Kasumi-1 (cell line): ENCODE measurements at places on chromosomes 5 and 9.
A peak's percentile ranks its signal among the peaks of the same experiment; 100 is the strongest.

DNA sequence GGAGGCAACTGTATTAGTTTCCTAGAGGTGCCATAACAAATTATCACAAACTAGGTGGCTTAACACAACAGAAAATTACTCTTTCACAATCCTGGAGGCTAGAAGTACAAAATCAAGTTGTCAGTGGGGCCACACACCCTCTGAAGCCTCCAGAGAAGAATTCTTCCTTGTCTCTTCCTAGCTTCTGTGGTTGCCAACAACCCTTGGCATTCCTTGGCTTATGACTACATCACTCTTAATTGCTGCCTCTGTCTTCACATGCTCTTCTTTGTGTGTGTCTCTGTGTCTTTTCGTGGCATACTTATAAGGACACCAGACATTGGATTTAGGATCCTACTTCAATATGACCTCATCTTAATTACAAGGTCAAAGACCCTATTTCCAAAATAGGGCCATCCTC lies 327.5 kb downstream of the CHSY3 start:
- DNase-seq = no peak

GRCh38 chr5:151224372-151224771 lies 480 bp upstream of the CCDC69 start:
- DNase-seq = no peak

DNA sequence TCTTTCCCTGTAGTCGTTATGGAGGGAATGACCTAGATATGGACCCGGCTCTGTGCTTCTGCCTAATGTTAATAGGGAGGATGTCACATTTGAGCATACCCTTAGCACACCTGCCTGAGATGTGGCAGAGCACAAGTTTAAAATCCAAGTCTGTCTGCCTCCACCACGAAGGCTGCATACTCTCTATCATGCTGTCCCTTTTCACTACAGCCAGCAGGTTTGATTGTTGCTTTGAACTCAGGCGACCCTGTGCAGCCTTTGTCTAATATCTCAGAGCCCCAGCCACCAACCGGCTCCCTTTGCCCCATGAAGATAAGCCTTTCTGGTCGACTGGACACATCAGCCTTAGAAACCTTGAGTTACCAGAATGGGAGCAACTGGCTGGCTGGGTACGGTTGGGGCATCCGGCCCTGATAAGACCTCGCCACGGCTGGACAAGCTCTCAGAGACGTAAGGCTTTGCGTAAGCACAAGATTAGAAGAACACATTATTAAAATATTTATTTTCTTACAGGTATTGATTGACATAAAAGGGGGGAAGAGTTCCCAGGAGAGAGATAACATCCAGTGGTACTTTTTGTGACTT lies 222.0 kb upstream of the TRIM32 start:
- no peak for DNase-seq

DNA sequence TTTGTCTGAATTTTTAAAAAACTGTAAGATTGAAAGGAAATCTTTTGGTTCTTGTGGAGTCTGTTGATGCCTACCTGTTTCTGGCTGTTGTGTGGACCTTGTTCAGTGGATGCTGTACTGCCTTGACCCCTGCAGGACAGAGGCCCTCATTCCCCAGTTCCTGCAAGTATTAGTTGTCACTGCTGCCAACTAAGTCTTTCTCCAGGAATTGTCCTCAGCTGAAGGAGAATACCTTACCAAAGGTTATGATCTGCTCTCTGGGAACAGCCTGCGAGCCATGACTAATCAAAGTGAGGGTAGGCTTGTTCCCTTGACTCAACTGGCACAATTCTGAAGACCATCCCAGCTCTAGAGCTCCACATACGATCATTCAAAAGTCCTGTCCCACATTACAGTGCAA lies 145.3 kb upstream of the FST start:
- DNase-seq = no peak

DNA sequence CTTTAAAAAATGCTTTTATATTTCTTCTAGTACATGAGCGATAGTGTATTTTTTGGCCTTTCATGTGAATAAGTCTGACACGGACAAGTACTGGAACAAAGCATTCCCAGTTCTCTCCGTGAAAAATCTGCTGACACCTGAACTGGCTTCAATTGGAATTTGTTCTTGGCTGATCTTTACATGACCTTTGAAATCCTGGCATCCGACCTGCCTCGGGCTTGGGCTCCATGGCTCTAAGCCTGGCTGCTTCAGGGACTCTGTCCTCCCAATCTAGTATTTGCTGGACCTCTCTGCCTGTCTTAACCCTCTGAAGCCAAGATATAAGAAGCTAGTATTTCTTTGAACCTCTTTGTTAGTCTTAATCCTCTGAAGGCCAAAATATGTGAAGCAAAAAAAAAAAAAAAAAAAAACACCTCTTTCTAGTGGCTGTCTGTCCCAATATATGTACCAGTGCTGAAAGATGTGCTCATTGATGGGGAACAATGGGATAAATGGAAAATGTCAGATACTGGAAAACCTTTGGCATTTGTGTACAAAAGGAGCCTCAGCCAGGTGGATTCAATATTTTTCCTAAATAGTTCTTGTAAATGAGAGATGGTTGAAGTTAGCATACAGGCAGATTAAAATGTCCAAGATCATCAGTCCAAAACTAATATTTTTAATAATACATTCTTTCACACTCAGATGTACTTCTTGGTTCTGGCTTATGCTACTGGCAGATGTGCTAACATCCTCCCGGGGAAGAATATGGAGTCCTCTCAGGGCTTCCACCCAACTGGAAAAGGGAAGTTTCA lies 470.6 kb downstream of the TUSC1 start:
- DNase-seq = no peak

DNA sequence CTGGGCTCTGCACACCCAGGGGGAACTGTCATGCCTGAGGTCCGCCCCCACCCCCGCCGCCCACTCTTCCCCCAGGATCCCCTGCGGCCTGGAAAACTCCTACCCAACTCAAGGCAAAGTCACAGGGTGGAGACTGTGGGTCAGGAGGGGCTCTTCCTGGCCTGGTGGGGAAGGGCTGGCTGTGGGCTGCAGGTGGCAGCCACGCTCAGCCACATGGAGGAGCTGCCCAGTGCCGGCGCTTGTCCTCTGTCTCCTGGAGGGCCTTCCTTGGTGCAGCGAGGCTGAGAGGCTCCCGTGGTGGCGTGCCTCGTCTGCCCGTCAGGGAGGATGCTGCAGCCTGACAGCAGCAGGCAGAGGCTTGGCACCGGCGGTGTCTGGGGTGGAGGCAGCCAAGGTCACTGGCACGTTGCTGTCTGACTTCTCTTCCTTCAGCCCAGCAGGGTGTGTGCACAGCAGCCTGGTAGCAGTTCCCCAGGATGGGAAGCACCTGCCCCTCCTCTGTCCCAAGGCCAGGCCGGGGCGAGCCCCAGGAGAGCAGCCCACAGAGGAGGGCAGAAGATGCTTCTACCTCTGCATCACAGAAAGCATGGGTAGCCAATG lies 78.1 kb downstream of the ADAMTS2 start:
- no peak for DNase-seq

- DNase-seq = peak; percentile 42
These were observed 112.5 kb downstream of the FAM174A start for GRCh38 chr5:100647461-100648230.

GRCh38 chr5:157222506-157223230 lies 42.0 kb downstream of the ITK start:
- no peak for DNase-seq

DNA sequence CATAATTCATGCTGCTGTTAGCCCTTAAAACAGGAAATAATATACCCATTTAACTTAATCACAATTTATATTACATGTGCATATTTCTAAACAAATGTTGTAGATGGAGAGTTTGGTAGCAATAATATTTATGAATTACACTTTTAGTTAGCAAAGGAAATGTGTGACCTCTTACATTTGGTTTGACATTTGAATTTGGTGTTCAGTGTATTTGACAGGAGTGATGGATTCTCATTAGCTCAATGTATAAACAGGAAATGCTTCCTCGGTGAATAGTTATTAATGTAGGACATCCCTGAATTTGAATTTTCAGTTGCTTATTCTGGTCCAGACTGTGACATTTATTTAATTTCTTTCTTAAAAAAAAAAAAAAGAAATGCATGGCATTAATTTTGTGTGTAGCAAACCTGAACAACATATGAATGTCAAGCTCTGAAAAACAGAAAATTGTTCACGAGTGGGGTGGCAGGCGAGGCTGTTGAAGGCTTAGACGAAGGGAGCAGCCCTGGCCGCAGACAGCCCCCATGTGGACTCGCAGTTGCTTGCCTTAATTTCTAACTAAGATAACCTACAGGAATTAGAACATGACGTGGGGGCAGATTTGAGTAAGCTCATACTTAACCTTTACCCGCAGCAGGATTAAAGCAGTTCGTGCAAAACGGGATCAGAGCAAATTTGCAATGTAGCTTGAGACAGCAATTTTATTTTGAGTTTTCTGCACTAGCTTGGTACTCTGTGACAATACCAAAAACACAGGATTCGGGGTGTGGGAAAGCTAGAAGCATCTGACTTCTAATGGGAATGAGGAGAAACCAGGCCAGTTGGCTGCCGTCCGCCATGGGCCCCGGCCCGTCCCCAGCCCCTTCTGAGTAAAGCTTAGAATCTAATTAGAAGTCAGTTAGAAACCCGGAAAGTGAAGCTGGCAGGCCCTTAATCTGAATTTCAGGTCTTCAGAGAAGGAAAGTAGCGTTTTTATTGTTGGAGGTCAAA lies 134.3 kb downstream of the MACROH2A1 start:
- no peak for DNase-seq

DNA sequence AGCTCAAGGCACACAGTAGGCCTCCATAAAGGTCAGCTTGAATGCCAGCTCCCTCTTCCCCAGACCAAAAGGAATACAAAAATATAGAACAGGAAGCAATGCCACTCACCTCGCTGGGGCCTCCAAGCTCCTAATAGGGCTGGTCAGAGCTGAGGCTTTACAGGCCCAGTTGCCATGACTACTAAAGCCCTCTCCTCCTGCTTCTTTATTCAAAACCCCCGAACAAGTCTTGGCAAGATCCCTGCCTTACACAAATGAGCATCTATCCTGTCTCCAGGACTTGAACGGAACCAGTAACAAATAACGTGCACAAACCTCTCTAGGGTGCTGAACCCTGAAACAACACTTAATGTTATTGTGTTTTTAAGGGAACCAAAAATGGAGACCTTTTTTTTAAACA lies 136.3 kb downstream of the SIL1 start:
- no peak for DNase-seq

GRCh38 chr9:110143485-110143884 lies 64.5 kb downstream of the C9orf152 start:
- no peak for DNase-seq

DNA sequence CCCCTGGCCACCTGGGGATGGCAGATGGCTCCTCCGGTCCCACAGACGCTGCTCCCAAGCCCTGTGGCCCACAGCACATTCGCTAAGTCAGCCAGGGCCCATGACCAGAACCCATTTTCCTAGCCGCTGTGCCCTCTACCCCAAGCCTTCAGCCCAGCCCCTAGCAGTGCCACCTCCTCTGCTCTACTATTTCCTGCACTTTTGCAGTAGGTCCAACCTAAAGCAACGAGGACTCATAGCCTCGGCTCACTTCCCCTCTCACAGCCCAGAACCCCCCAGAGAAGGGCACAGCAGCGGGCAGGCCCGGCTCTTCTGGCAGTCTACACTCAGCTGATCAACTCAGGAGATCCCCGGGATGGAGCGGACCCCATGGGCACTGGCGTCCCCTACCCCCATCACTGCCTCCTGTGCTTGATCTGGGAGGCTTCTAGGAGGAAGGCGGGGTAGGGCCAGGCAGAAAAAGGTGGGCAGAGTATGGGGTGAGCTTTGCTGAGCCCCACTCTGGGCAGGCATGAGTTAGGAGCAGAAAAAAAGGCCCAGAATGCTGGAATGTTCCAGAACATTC lies 111.2 kb downstream of the ZNF354C start:
- DNase-seq = no peak

GRCh38 chr9:36392489-36392888 lies 7.6 kb downstream of the RNF38 start:
- no peak for DNase-seq

GRCh38 chr5:139710319-139711066 lies 62.3 kb downstream of the CXXC5 start:
- no peak for DNase-seq

DNA sequence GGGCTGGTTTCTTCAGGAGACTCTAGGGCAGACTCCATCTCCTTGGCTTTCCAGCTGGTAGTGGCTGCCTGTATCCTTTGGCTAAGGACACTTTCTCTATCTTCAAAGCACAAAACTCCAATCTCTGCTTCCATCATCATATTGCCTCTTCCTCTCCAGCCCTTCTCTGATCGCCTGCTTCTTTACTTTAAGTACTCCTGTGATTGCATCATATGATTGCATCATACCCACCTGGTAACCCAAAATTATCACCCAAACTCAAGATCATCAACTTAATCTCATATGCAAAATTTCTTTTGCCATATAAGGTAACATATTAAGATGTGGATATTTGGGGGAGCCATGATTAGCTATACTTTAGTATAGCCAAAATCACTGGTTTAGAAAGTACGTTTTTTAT lies 1092.6 kb upstream of the CDH6 start:
- DNase-seq = no peak

GRCh38 chr5:178216088-178216534 lies 11.8 kb downstream of the HNRNPAB start:
- peak; percentile 66 for DNase-seq
